ENCODE measurements at places on chromosomes 3 and 15.

- no peak for DNase-seq
Measured at GRCh38 chr3:30970183-30970582, 75.7 kb upstream of the GADL1 start.

- no peak for DNase-seq
Measured at GRCh38 chr15:65089206-65089824, 12.8 kb downstream of the KBTBD13 start.

DNA sequence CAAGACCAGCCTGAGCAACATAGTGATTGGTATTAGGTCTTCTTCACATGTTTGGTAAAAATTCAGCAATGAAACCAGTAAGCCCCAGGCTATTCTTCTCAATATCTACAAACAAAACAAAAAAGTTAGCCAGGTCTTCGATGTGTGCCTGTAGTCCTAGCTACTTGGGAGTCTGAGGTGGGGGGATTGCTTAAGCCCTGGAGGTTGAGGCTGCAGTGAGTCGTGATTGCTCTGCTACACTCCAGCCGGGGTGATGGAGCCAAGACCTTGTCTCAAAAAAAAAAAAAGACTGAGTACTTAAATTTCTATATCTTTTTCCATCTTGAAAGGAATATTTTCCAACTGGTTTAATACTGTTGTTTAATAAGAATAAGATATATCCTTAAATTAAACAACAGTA, 106.8 kb downstream of the MBNL1 start:
- no peak for DNase-seq

DNA sequence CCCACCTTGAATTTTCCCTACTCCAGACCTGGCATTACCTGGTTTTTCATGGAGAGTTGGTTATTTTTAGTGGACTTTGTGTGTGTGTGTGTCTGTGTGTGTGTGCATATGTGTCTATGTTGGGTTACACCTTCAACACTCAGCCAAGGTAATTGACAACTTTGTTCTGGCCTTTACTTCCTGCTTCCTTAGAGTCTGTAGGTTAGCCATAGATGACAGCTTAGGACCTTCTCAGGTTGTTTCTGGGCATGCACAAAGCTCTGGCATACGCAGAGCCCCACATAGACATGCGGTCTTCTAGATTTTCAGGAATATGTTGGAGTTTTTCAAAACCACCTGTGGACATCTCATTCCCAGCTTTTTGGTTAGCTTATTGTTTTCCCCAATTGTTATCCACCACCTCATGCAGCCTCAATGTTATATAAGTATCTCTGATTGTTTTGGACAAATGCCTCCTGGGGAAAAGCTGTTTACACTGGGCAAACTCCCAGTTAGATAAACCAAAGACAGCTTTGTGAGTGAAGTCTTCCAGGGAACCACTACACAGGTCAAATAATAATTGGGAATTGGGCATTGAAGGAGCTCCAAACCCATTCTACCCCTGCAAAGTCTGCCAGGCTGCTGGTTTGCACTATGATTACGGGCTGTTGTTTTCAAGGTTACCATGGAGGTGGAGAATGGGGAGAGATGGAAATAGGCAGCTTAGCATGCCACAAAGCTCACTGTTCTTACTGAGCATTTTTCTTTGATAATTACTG, 201.2 kb downstream of the ADAMTSL3 start:
- no peak for DNase-seq

DNA sequence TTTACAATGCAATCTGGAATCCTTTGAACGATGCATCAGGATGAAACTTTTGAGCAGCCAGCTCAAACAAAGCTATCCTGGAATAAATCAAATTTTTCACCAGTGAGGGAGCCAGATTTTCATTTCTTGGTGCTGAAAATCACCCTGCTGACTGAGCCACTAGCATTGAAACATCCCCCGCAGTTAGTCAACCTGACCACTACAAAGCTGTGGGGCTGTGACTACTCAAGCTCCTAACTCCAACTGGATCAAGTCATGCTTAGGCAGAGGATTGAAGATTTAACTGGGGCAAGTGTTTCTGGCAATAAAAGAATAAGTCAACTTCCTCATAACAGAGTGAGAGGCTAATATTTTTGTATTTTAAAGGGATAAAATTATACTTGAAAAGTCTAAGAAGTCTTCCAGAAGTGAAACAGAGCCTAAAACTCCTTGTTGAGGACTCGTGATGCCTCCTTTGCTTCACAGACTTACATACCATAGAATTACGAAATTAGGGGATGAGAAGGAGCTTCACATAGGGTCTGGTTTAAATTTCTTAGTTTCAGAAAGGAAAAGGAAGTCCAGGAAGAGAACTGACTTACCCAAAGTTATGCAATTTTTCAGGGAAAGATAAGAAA, 177.8 kb downstream of the SERPINI1 start:
- no peak for DNase-seq

DNA sequence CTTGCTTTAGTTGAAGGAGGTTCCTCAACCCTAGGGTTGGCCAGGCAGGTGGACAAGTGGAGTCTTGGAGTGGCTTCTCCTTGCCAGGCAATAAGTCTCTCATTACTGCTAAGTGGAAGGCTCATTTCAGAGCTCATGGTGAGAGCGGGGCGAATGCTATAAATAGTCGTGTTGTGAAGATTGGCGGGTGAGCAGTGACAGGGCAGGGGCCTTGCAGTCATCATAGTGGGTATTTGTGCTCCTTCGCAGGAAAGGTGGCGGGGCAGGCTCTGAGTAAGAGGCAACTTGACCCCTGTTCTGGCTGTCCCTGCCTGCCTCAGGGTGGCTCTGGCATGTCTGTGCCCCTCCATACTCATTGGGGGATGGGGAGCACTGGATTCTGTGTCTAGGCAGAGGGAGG, 8.7 kb upstream of the GRM2 start:
- DNase-seq, result no peak

- DNase-seq, result no peak
Measured at GRCh38 chr15:101210466-101210865, 41.4 kb downstream of the CHSY1 start.

GRCh38 chr15:43370975-43371974, at the start of the genes TUBGCP4 and ZSCAN29:
Gene TUBGCP4, plus strand, starts transcription at chr15:43371101. Its CDS starts 254 bp downstream, at chr15:43371355.
Gene ZSCAN29, minus strand, starts transcription at chr15:43371043. Its CDS starts 1,130 bp downstream, at chr15:43369913.
- peak; percentile 66 for DNase-seq

GRCh38 chr3:177146646-177147045, 50.6 kb downstream of the TBL1XR1 start:
- DNase-seq, result no peak

DNA sequence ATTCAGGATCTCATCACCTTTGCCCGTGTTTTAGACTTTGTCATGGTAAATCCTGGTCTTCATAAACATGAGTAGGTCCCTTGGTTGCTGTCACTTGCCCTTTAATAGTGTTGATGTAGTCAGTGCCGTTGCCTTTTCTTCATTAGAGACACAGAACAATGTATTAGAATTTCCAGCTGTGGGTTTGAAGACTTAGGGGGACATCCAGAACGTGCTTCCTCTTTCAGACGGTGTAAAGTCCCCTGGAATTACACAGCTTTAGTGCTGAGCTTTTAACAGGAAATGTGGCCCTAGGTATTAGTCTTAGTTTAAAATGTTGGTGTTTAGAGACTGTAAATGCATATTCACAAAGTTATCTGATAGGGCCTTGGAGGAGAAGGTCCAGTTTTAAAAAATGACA, 8.8 kb upstream of the LRCH3 start:
- no peak for DNase-seq

DNA sequence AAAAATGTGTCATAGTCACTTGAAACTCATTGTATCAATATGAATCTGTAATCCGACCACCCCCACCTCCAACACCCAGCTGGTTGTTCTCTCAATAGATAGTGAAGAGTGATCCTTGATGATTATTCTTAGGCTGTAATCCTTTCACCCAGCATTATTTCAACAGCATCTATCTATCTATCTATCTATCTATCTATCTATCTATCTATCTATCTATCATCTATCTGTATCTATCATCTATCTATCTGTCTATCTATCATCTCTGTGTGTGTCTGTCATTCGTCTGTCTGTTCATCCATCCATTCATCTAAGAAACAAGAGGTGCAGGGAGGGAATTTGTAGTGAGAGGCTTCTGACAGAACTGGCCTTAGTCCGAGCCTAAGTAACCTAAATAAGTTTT, 78.7 kb upstream of the IGSF10 start:
- no peak for DNase-seq

GRCh38 chr15:80876348-80876674, 97.1 kb downstream of the CEMIP start:
- DNase-seq, result no peak

DNA sequence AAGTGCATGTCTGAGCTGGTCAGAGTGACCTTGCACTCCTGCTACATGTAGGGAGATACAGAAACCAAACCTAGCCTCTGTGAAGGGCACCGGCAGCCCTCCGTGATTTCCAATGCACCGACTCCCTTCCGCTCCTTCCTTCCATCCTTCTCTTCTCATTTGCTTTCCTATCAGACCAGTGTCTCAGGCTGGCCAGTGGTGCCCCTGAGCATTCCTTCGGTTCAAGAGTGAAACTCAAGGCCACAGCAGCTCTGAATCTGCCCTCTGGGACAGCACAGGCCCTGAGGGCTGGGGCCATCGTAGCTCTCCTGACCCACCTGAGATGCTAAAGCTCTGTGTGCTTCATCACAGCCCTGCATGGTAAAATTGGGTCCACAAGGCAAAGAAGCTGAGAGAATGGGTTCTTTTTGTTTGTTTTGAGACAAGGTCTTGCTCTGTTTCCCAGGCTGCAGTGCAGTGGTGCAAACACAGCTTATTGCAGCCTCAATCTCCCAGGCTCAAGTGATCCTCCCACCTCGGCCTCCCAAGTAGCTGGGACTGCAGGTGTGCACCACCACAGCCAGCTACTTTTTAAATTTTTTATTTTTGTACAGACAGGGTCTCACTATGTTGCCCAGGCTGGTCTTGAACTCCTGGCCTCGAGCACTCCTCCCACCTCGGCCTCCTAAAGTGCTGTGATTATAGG, 2.3 kb upstream of the BMF start:
- DNase-seq, result no peak

- DNase-seq, result no peak
Measured at GRCh38 chr15:85785887-85786780, 8.6 kb downstream of the KLHL25 start.

DNA sequence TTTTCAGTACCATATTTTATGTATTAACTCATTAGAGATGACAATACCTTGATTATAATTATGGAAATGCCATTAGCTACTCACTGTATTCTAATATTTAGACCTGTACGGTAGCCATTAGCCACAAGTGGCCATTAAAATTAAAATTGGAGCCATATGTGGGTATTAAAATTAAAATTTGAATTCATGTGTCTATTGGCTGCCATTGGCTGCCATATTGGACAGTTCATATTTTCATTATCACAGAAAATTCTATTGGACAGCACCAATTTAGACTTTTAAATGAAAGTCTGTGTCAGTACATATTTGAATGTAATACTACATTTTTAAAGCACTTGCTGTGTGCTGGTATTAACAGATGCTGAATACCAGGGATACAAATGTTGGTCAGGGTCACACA, 3.0 kb downstream of the ATP11B start:
- DNase-seq, result no peak

DNA sequence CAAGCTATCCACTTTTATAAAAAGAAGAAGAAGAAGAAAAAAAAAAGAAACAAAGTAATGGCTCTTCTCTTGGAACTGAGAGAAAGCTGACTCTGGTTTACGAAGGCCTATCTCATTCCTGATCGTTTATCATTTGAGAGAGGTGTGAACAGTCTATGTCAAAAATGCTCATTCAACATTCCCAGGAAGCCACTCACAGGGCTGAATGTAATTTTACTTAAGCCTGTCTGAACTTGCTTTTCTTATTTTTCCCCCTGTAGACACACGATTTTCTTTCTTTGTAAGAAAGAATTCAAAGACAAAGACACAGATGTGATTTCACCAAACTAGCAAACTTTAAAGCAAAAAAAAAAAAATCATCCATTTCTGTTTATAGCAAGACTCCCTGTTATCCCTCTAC, 805.8 kb downstream of the FHIT start:
- DNase-seq, result no peak

DNA sequence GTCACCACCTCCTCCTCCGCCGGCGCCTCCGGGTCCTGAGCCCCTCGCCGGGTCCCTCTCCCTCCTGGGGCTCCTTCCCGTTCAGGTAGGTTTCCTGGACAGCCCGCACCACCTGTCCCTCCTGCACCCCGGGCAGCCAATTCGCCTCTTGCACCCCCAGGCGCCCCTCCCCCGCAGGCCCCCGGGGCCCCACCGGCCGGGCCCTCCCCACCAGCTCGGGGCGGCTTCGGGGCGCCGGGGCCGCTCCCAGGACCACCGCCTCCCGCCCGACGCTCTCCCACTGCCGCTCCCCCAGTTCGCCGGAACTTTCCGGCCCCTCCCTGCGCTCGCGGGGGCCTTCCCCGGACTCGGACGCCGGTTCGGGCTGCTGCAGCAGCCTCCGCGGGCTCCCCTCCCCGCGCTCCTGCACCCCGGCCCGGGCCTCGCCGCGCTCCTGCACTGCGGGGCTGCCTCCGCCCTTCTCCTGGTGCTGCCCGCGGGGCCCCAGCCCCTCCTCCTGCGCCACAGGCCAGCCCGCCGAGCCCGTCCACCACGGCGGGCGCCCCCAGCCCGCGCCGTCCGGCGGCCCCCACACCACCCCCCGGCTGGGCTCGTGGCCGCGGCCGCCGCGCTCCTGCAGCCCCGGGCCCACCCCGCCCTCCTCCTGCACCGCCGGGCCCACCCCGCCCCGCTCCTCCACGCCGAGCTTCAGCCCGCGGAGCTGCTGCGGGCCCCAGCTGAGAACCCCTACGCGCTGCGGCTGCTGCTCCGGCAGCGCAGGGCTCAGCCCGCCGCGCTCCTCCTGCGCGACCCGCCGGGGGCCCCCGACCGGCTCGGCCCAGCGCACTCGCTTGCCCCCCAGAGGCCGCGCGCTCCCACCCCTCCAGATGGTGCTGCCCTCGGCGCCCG, 587 bp upstream of the TNK2 start:
- DNase-seq, result no peak

GRCh38 chr3:134600685-134601463, 49.9 kb downstream of the KY start:
- peak; percentile 29 for DNase-seq

GRCh38 chr3:16374047-16374934, 109.3 kb downstream of the OXNAD1 start:
- no peak for DNase-seq

Data from stimulated activated CD4-positive, alpha-beta T cell treated with anti-CD3 and anti-CD28 coated beads, Interleukin-12 subunit alpha, Interleukin-12 subunit beta, amount 100 ng/mL, for 24 hours (primary cell).